ENCODE measurements at places on chromosomes 12 and 14. TPM values are rescaled to one million over a fixed set of nuclear protein-coding genes. Genes with fewer than 3 reads are reported as not detected.

Gene TIGAR
- 2.2 TPM for total RNA-seq

GRCh38 chr14:95559203-95559602 lies 24.4 kb downstream of the GLRX5 start:
- no peak for DNase-seq

DNA sequence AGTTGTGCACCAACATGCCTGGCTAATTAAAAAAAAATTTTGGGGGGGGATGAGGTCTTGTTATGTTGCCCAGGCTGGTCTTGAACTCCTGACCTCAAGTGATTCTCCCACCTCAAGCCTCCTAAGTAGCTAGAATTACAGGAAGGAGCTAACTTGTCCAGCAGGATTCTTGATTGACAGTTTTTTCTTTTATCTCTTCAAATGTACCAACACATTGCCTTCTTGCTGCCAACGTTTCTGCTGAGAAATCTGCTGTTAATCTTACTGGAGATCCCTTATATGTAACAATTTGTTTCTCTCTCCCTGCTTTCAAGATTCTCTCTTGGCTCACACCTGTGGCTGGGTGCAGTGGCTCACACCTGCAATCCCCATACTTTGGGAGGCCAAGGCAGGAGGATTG lies 22.4 kb upstream of the MARK3 start:
- DNase-seq, result no peak

DNA sequence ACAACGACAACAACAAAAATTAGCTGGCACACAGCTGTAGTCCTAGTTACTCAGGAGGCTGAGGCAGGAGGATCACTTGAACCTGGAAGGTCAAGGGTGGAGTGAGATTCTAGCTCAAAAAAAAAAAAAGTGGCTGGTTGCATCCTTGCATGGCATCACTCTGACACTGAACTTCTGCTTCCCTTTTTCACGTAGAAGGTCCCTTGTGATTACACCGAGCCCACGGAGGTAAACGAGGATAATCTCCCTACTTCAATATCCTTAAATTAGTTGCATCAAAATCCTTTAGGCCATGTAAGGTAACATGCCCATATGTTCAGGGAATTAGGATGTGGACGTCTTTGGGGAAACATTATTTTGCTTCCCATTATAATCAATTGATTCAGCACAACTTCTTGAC lies 4.0 kb upstream of the PPP4R4 start:
- no peak for DNase-seq

DNA sequence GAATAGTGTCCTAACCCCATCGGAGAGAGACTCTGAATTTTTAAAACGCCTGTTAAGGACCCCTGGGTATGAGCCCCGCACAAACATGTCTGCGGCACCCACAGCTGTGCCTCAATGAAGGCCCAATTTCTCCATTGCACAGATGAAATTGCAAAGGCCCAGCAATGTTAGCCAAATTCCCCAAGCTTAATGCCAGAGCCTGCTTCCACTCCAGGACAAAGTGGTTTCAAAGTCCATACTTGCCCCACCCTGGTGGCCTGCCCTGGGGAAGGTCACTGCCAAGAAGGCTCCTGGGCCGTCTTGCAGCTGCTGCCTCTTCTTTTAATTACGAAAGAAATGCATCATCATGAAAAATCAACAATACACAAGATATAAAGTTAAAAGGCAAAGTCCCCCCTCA lies 1179.7 kb downstream of the VRK1 start:
- DNase-seq, result no peak

GRCh38 chr14:76908834-76909233 lies 82.6 kb downstream of the LRRC74A start:
- DNase-seq, result no peak

DNA sequence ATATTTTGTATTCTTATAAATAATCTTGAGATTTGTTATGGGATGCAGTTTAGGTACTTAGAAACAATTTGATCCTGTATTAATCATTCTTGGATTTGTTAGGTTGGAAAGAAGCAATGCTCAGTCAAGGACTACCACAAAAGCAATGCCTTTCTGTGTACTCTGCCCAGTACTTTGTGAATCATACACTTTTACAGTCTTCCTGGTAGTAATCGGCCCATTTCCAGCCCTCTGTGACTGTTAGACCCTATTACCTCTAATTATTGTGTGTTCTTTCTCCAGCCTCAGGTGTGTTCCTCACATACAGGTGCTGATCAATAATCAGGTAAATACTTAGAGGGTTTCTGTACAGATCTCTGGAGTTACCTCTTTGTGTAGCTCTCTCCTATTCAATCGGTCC lies 609.0 kb downstream of the KCNH5 start:
- no peak for DNase-seq

- DNase-seq, result no peak
Measured at GRCh38 chr12:13422291-13422690, 225.8 kb downstream of the EMP1 start.

GRCh38 chr12:89695100-89695499 lies 13.5 kb downstream of the ATP2B1 start:
- DNase-seq, result no peak

DNA sequence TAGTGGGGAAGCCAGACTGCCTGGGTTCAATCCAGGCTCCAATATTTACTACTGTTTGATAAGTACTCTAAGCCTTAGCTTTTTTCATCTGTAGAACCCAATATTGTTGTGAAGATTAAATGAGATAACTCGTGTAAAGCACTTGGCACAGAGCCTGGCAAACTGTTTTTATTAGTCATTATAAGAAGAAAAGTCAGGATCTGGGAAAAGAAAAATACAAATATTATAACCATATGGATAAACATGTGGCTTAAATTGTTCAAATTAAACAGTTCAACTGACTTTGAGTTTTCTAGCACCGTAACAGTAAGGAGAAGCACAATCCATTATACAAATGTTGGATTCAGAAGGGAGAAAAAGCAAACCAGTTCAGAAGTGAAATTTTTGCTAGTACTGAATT lies 22.0 kb upstream of the CDK17 start:
- peak; percentile 87 for DNase-seq

DNA sequence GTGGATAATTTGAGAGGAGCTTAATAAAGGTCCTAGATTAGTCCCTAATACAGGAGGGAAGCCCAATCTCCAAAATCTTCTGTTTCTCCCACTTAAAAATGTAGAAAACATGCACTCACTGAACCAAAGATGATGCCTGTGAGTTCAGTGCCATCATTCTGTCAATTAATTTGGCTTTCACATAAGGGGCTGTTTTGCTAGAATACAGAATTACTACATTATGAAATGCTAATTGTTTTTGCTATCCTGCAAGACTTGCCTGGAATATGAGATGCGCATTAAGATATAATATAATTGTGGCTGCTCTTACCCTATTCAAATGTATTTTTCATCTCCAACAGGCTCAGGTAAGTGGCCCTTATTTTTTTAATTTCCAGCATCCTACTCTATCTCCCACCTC lies 111.7 kb downstream of the SEC23A start:
- no peak for DNase-seq

Gene NKX2-1
- not detected for total RNA-seq

DNA sequence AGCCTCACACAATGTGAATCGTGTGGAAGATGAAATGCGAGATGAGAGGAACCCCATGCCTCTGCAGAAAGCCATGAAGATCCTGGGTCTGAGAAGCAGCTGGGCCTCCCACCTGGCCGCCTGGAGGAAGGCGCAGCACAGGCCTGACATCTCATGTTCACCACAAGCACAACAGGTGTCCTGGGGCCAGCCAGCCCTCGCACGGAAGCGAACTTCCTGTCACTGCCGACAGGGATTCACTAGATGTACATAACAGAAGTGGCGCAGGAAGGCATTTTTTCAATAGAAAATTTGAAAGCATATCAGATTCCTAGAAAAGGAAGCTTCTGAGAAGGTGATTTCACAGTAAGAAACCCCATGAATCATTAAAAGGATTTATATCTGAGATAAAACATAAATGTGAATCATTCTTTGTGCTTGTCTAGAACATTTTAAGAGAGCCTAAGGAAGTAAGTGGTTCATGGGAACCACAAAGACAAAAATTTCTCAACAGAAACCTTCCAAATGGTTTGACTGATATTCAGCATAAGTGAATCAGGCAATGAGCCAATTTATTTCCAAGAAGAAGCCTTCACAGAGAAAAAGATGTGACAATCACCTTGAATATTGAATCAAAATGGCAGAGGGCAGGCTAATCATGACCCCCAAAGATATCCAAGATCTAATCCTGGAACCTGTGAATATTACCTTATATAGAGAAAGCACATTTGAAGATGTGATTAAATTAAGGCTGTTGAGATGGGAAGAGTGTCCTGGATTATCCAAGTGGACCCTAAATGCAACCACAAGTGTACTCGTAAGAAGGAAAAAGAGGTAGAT lies 311.9 kb downstream of the DUSP6 start:
- DNase-seq, result no peak

Gene RCOR1
- total RNA-seq, result 33.4 TPM

Gene EP400
- 20.8 TPM for total RNA-seq

GRCh38 chr14:83162361-83162929 lies 1628.8 kb upstream of the SEL1L start:
- no peak for DNase-seq

DNA sequence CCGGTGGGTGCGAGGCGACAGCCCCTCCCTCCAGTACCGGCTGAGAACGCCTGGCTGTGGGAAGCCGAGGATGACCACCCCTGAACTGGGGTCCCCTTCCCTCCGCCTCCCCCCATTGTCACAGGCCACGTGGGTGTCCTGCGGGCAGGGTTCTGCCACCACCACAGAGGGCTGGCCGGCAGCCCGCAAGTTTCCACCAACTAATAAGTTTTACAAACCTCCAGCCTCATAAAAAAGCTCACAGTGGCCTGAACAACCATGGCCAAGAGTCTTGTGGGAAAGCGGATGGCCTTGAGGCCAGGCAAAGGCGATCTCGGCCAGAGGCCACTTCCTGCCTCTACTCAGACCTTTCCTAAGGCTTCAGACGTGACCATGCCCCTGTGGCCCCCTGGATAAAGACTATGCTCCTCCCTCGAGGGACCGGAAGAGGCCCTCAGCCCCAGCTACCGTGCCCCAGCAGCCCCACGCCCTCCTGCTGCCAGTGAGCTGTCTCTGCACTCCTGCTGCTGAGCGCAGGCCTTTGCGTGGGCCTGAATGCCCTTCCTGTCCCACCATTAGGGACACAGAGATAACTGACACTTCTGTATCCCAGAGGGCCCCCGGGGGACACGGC lies 46.1 kb upstream of the DLK1 start:
- DNase-seq, result no peak

GRCh38 chr12:43806737-43807072 lies 588 bp upstream of the TWF1 start:
- DNase-seq, result no peak

DNA sequence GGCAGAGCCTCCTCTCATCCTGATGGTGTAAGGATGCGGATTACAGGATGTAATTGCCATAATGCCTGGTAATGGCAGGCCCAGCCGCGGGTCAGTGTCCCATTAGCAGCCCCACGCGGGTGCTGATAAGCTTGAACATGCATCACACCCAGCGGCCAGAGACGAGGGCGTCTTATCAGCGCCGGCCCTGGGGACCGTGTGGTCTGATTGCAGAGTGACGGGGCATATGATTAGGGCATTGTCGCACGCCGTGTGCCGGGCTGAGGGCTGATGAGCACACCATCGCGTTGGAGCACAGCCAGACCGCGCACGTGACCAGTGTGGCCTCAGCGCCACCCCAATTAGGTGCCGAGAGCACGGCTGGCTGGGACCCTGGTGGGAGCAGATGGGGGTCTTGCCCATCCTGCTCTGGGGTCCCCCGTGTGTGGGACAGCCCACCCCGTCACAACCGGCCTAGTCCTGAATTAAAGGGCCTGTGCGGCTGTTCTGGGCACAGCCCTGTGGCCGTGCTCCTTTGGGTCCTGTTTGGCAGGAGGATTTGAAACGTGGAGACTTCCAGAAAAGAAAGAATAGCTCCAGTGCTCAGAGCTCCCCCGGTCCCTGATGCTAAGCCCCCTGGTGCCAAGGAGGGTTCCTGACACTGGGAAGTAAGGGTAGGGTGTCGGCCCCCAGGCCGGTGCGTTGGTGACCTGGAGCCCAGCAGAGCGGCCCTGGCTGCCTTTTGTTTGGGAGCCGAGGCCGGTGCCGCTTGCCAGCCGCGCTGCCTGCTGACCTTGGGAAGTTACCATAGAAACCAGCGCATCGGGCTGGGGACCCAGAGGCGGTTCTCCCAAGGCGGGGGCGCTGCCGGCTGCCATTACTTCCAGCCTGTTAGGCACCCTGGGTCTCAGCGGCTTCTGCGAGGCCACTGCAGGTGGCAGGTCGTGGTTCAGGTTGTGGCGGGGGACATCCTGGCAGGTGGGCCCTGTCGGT lies 20.7 kb downstream of the KIF26A start:
- no peak for DNase-seq

GRCh38 chr14:104940526-104941150 lies 16.0 kb downstream of the PLD4 start:
- no peak for DNase-seq

DNA sequence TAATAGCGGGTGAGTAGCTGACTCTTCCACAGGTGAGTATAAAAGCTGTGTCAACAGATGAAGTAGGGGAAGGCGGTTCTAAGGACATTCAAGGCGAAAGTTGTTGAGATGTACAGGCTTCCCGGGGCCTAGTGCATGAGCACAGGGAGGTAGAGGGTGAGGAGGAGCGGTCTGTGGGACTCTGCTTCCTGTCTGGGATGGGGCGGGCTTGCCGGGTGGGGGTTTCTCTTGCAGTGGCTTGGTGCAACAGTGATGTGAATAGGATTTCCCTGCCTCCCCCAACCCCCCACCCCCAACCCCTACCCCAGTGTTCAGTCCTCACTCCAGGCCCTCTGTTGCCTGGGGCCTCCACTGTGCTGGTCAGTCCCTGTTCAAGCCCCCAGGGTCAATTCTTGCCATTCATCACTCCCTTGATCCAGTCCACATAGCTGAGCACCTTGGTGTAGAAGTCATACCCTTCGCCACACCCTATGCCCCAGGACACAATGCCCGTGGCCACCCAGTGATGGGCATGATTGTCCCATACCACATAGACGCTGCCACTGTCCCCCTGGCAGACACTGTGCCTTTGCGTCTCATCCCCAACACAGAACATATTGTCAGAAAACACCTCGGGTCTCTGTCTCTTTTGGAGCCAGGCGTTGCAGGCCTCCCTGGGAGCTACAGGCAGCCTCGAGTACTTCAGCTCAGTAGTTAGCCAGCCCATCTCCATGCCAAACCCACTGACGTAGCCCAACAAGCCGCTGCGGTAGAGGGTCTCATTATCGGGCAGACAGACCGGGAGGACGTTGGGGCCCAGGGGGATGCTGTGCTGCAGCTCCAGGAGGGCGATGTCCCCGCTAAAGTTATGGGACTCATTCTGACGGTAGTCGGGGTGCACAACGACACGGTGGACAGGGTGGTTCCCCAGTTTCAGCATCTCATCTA lies 4.0 kb upstream of the C1R start:
- no peak for DNase-seq

Gene CLEC4A
- total RNA-seq, result 4.7 TPM

GRCh38 chr12:131983026-131983425 lies 33.3 kb downstream of the EP400 start:
- DNase-seq, result no peak

DNA sequence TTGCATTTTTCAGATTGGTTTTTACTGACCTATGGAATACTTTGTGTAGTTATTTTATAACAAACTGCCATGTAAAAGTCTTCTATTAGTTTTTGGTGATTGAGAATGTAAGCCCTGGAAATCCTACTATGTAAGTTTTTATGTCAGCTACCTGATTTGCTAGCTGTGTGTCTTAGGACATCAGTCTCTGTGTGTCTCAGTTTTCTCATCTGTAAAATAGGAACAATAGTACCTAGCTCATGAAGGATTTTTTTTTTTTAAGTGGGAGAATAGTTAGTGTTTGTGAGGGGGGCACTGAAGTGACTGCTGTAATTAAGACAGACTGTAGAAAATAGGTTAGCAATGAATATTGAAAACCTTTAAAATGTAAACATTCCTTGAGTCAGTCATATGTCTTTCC lies 51.9 kb upstream of the KCNMB4 start:
- DNase-seq, result no peak

GRCh38 chr12:131795690-131796410 lies 32.3 kb upstream of the MMP17 start:
- no peak for DNase-seq

All from skin of body (tissue), 3 donors.